ENCODE measurements at places on chromosomes 16 and 17.
A peak's percentile ranks its signal among the peaks of the same experiment; 100 is the strongest.

DNA sequence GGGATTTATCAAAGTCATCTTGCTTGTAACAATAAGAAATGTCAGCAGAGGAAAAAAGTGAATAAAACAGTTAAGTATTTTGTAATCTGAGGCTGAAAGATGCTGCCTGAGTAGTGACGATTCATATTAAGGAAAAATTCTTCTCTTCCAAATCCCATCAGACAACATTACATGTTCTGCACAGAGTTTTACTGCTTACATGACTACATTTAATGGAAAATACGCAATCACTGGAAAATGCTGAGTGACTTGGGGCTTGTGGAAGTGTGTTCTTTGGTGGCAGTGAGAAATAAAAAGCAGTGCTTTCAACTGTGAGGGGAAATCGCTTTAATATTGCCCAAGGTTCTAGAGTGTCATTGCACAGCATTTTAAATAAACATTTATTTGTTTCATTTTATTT is 1025.2 kb upstream of the GOT2 start:
- no peak for DNase-seq

DNA sequence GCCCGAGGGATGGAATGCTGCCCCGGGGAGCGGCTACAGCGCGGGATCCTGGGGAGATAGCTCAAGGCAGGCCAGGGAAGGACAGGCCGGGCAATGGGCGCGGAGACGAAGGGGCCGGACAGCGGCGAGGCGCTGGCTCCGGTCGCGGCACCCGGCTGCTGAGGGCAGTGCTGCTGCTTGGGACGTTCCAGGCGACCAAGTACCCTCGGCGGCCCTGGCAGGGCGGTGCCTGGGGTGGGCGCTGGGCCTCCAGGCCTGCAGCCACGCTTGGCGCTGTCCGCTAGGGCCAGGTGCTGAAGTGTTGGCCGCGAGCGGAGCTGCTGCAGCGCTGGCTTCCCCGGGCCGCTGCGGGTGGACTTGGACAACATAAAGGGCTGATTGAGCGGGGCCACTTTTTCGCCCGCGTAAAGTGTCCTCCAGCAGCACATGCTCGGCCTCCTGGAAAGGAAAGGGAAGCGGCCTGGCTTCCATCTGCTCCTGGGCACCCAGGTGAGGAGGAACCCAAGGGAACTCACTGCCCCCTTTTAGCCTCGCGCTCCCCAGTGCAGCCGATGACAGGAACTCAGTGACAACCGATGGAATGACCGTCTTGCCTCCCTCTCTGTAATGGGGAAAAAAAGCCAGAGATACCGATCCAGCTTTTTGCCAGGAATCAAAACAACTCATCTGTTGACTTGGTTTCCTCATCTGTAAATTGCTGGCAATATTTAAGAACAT is 23.7 kb downstream of the CLEC3A start:
- DNase-seq, result no peak

GRCh38 chr17:43970366-43970765 is 16.6 kb upstream of the PYY start:
- DNase-seq, result no peak

GRCh38 chr17:56718515-56718914 is 115.2 kb downstream of the C17orf67 start:
- DNase-seq, result no peak

GRCh38 chr16:68400083-68400923 is 48.0 kb downstream of the SMPD3 start:
- no peak for DNase-seq

- no peak for DNase-seq
These were observed 23.1 kb upstream of the MMD start for GRCh38 chr17:55444471-55445441.

DNA sequence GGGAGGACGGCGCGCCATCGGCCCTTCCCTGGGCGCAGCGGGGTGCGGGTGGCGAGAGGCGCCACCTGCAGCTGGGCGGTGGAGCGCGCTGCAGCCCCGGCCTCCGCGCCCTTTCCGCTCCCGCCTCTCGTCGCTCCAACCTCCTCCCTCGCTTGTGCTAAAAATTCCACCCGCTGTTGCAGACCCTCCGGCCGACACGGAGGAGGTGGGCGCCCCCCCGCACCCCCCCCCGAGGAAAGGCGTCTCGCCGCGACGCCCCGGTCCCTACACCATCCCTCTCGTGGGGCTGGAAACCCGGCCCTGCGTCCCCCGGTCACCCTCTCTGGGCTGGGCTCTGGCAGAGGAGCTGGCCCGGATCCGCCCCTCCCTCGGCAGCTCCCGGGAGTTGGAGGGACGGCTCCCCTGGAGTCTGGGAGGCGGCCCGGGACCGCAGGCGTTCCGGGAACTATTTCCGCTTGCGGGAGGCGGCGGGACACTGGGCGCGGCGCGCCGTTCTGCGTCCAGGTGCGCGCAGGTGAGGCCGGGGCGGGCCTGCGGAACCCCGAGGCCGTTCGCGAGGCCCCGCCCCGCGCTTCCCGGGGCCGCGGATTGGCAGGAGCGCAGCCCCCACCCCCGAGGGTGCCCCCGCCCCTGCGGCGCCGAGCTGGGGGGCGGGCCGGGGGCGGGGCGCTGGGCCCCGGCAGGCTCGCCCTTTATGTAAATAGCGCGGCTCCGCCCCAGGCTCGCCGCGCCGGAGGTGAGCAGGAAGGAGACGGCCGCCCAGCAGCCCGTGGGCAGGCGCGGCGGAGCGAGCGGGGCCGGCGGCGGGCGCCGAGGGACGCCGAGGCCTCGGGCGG is at the start of gene LLGL2:
LLGL2 (plus strand) TSS at position 728 of the 836 bp plus-strand sequence. CDS start 17,730 bp downstream, outside the sequence.
- DNase-seq, result peak; percentile 92

- no peak for DNase-seq
These were observed 8.1 kb downstream of the AMZ2 start for GRCh38 chr17:68255731-68256538.

- DNase-seq, result no peak
These were observed 48.8 kb downstream of the AIPL1 start for GRCh38 chr17:6386041-6386630.

DNA sequence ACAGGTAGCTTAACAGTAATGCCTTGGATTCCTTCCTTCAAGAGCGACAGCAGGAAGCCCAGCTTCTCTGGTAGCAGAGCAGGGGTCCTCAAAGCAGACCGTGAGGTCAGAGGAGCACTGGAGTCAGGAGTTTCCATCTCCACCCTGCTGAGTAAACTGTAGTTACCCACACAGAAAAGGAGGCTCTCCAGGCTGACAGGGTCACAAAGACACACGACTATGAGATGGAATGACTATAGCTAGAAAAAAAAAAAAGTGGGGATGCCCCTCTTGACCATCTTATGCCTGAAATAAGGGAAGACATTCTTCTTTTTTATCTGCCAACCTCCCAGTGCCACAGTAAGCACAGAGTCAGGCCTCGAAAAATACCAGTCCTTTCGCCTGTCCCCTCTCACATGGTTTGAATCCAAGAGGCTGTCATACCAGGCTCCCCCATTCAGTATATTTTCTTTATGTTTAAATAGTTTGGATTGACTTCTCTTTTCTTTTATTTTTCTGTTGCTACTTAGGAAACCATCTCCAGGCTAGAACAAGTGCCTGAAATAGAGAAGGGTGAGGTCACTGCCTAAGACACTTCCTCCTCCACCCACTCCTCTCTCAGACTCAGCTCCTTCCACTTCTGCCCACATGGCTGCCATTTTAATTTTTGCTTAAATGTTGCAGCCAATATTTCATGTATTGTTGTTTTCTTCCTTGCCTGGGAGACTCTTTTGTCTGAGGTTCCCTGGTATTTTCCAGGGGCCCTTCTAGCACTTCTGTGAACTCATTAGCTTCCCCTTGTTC is 707.4 kb downstream of the MAF start:
- DNase-seq, result no peak

DNA sequence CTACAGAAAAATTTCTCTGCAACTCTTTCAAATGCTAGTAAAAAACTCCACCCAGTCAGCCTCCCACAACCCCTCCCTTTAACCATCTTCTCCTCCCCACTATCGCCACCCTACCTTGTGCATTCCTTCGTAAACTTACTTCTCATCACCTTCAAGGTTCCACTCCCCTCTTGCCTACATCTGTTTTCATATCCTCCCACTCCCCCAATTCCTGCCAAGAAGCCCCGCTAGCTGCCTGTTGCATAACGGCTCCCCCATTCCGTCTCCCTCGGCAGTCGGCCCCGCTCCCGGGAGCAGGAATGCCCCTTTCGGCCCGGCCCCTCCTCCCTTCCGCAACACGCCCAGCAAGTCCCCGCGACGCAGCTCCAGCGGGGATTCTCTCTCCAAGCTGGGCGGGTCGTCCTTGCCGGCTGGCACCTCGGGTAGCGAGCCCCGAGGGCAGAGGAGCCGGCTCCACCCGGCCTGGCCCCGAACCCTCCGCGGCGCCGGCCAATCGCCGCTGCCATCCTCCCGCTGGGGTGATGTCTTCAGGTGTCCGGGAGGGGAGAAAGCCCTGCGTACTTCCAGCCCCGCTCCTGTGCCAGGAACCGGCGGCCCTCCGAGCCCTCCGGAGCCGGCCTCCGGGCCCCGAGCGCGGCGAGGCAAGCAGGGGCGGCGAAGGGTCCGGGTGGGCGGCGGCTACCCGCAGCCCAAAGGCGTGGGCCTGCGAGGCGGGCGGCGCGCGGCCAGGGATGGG is 1.5 kb downstream of the PHLPP2 start:
- DNase-seq, result peak; percentile 86

GRCh38 chr17:78224231-78225087 is 7.0 kb upstream of the TMEM235 start:
- DNase-seq, result no peak

GRCh38 chr16:87674419-87674818 is 72.1 kb downstream of the JPH3 start:
- no peak for DNase-seq

GRCh38 chr17:81405411-81405872 is 10.2 kb downstream of the BAHCC1 start:
- no peak for DNase-seq

- peak; percentile 85 for DNase-seq
These were observed 11.8 kb downstream of the ENDOV start for GRCh38 chr17:80426671-80427326.

DNA sequence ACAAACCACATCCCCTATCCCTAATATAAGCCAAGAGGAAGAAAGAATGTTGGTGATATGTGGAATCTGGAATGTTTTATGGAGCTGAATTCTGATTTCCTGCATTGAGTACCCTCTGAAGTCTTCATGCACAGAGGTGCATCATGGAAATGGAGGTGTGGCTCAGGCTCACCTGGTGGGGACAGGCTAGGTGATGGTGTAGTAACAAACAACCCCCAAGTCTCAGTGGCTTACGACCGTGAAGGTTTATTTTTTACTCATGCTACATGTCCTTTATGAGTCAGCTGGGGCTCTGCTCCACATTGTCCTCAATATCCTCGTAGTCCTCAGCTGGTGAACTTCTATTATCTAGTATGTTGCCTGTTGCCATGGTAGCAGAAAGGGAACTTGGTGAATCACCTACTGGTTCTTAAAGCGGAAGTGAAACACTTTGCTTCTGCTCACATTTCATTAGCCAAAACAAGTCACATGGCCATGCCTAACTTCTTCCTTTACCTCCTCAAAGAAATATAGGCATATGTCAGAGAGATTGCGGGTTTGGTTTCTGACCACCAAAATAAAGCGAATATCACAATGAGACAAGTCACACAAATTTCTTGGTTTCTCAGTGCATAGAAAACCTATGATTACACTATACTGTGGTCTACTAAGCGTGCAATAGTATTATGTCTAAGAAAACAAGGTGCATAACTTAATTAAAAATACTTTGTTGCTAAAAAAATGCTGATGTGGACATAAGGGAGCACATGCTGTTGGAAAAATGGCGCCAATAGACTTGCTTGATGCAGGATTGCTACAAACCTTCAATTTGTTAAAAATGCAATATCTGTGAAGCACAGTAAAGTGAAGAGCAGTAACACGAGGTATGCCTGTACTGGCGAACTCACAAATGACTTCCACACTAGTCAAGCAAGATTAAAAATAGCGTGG is at the start of gene PMFBP1:
PMFBP1 (minus strand) TSS at position 51 of the 930 bp plus-strand sequence. CDS start 947 bp downstream, outside the sequence.
- DNase-seq, result no peak

DNA sequence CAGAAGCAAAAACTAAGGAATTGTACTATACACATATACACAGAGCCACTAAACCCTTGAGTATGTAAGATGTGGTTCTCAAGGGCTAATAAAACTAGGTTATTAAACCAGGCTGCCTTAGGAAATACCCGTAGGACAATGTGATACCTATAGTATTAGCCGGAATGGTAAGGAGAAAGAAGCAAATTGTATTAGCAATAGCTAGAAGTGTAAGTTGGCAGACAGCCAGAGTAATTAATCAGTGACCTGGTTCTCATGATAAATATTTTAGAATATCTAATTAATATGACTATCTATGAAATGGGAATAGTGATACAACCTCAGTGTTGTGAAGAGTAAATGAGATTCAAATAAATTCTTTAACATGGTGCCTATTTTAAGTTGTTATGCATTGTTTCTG is 18.6 kb downstream of the GDPD1 start:
- no peak for DNase-seq

GRCh38 chr16:66899945-66900710 is 18.6 kb downstream of the CDH16 start:
- DNase-seq, result no peak

GRCh38 chr17:44827863-44828262 is 2.2 kb downstream of the GJC1 start:
- no peak for DNase-seq

- no peak for DNase-seq
These were observed 14.9 kb upstream of the SPOP start for GRCh38 chr17:49692751-49693150.

DNA sequence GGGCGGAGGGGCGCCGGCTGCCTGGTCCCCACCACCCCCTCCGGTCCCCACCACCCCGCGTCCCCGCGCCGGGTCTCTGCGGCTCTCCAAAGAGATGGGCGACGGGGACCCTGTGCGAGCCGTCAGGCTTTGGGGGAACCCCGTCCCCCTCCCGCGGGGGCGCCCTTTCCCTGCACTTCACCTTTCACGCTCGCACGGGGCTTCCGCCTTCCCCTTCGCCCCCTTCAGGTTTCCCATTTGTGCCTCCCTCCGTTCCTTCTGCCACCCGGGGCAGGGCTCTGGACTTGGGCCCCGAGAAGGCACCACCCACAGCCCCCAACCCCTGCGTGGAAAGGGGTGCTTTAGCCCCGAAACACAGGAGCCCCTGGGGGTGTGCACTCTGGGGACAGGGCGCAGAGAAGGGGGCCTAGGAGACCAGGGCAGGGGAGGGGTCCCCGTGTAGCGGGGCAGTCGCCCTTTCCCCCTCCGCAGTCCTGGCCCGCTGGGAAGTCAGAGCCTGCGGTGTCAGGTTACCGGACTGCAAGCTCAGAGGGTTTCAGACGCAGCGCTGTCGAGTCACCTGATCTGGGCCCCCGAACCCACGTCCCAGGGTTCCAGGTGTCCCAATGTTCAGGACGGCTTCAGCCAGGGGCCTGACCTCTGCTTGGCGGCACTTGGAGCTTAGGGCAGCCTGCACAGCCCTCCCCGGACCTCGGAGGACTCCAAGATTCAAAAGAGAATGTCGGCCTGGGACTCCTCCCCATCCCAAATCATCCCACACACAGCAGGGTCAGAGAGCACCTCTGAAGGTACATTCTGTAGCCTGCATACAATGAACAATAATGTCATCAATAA is 6.7 kb upstream of the CCDC92B start:
- DNase-seq, result no peak

- no peak for DNase-seq
These were observed 6.3 kb downstream of the ESRP2 start for GRCh38 chr16:68229431-68230175.
